ENCODE measurements at places on chromosomes 12 and 14.

DNA sequence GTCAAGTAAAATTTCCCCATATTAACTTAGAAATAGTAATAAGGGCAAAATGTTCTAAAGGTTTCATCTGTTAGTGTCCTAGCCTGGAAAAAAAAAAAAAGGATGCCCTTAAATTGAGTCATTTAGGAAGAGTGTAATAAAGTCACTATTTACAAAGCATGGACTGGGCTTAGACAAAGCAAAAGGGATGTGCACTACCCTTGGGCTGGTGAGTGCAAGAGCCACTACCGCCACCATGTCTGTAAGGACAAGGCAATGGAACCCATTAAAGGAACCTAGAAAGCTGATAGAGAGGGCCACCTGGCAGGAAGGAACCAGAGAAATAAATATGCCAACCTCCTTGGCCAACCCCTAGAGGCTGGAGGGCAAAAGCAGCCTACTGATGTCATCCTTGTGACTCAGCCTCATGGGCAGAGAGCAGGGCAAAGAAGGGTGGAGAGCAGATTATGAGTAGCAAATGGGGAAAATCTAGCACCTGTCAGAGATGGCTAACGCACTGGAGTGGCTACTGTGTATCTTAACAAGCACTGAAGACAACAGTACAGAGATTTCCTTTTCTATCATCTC, 59.5 kb upstream of the FUT8 start:
- no peak for DNase-seq

- DNase-seq, result no peak
These were observed 15.7 kb upstream of the ANO2 start for GRCh38 chr12:5960783-5961182.

DNA sequence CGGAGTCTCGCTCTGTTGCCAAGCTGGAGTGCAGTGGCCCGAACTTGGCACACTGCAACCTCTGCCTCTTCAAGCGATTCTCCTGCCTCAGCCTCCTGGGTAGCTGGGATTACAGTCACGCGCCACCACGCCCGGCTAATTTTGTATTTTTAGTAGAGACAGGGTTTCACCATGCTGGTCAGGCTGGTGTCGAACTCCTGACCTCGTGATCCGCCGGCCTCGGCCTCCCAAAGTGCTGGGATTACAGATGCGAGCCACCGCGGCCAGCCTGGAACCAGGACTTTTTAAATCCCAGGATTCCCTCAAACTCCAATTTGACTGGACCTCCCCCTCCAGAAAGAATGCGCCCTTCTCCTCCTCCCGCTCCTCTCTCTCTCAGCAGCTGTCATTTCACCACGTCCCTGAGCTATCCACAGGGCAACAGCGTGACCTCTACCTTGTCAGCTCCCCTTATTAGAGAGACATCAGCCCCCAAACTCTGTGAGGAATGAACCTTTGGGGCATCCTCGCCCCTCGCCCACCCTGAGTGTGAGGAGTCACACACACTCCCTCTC, 2.0 kb downstream of the ESYT1 start:
- DNase-seq, result no peak

GRCh38 chr12:74896186-74896585, 313.5 kb downstream of the KCNC2 start:
- no peak for DNase-seq

- no peak for DNase-seq
These were observed 784.0 kb upstream of the TMEM132C start for GRCh38 chr12:127482950-127483349.

GRCh38 chr12:1881301-1881700, 37.2 kb downstream of the CACNA2D4 start:
- DNase-seq, result no peak

DNA sequence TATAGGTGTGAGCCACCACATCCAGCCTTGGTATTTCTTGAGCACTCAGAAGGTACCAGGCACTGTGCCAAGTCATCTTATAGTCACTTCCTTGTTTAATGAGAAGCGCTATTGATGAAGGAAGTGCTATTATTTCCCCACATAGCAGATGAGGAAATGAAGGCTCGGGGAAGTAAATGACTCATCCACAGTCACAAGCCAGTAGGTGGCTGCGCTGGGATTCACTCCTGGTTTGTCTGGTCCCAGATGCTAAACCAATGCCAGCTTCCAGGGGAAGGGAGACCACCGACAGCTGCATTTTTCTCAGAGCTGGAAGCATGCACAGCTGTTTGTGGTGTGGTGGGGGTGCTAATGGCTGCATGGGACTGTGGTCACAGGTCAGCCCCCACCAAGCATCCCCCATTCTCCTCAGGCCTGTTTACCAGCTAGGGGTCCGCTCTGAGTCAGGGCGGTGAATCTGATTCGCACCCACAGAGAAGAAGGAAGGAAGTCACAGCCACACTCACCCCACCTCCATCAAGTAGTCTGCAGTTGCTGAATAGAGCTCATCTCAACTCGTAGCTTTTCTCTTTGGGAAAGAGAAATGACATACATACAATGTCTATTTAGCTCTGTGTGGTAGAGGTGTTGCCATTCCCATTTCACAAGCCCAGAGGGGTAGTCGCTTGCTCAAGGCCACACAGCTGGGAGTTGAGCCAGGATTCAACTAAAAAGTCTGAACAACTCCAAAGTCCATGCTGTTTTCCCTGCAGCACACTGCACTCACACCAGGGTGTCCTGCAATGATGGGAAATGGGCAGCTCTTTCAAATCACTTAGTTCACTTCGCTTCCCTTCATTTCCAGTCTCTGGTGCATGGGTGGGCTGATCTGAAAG, 6.3 kb upstream of the LTBP2 start:
- DNase-seq, result no peak

DNA sequence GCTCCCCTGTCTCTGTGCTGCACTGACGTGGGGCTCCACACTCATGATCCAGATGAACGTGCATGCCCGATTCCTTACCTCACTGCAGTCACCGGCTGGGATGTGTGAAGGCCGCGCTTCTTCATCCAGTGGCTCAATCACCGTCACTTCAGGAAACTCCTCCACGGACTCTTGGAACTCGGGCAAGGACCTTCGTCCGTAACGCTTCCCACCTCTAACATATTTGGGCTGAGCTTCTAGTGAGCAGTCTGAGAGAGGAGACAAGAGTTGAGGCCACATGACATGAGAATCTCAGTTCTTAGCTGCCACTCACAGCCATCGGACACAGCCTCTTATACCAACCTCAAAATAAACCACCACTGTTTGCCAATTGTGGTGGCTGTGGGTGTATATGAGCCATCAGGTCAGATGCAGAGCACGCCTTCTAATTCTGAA, 38.3 kb downstream of the NIN start:
- no peak for DNase-seq

DNA sequence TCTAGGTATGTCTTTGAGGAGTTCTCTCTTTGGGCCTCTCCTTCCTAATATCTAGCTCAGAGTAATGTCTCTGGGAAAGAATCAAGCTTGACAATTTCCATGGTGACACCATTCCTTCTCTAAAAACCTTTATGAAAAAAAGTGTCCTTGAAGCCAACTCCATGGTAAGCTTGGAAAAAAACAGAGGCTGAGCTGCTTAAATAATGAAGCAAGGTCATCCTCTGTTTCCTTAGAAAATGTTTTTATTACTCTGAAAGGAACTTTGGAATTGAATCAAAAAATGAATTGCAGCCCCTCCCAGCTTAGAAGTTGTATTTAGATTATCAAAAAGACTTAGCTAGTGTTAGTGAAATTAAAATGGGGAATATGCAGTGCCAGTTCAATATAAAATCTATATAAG, 166.1 kb upstream of the KITLG start:
- DNase-seq, result no peak

DNA sequence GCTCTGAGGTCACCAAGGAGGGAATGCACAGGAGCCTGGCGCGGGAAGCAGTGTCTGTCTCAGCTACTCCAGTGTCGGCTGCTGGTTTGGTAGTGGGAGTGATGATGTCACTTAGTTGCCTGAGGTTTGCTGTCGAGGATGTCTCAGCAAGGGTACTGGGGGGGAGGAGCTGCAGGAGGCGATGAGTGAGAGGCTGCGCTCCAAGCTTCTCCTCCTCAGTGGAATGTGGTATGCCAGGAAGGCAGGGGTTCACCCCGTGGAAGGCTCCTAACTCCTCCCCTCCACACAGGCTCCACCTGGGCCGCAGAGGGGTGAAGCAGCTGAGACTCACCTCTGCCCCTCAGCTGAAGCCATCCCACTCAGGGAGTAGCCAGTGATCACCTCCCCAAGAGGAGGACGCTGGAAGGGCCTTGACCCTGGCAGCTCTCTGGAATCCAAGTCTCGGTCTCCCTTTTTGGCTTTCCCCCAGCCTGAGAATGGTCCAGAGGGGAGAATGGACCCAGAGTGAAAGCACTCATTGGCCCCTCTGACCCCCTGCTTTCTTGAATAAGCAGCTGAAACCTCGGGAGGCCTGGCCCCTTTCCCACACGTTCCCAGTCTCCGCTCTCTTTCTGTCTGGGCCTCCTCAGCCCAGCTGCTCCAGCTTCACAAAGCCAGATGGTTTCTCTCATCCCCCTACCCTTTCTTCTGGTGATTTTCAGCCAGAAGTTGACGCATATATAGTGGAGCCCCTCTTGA, 178.9 kb upstream of the FKBP4 start:
- DNase-seq, result no peak

DNA sequence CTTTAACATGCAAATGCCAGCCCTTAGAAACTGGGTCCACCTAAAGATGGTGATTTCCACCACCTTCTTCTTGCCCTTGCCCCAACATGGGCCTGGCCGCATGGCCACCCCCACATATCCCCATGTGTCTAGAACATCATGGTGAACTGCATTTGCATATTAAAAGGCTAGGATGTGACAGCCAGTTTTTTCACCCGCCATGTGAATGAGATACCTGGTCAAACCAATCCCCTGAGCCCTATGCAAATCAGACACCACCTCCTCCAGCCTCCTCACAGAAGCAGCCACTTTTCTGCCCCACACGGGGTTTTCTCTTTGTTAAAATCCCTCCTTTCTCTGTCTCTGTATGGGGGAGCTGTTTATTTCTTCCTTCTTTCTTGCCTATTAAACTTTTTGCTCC, 1322.5 kb downstream of the FSCB start:
- no peak for DNase-seq

- no peak for DNase-seq
These were observed 334.4 kb upstream of the ATP2B1 start for GRCh38 chr12:90042920-90043641.

DNA sequence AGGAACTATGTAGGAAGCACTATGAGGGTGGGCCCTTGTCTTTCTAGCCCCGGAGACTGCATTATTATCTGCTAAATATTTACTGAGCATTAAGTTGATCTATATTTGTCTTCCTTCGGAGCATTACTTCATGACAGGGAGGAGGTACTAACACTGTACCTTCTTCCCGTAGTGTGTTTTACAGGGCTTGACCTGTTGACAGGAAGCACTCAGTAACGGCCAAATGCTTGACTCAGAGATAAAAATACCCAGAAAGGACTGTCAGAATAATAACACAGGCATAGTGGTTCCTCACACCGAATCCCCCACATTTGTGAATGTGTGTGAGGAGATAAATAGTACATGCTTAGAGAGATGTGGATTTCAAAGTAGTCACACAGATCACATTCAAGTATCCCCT, 466.6 kb downstream of the EGLN3 start:
- DNase-seq, result no peak

DNA sequence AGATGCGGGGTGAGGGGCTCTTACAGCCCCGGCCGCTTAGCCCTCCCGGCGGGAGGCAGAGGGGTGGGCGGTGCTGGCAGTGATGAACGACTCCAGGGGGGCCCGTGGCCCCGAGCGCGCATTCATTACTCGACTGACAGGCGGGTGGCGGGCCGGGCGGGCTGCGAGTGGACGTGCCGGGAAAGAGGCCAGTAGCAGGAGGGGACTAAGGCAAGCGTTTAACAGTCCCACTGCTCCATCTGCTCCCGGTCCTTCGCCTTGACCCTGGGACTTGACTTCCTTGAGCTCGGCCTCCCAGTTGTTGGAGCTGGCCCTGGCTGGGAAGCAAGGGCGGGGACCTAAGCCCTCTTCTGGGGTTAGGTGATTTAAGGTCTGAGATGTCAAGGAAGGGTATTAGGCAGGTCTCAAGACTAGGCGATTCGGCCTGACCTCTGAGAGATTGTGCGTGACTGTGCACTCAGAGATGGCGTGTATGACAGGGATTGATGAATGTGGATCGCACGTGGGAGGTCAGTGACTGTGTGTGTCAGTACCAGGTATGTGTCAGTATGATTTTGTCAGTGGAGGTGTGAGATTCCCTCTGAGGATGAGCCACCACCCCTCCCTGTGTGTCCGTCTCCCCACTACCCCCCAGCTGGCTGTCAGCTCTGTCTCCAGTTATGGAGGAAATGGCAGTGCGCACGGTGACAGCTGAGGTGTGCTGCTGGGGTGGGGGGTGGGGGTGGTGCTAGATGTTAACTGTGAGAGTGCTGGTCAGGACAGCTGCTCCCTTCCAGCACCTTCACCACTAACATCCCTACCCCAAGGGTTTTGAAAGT, 3.6 kb upstream of the DNAJC22 start:
- no peak for DNase-seq

- DNase-seq, result no peak
These were observed 769.5 kb upstream of the NOVA1 start for GRCh38 chr14:27367345-27367744.

GRCh38 chr14:70698288-70698687, 56.6 kb downstream of the TTC9 start:
- no peak for DNase-seq

DNA sequence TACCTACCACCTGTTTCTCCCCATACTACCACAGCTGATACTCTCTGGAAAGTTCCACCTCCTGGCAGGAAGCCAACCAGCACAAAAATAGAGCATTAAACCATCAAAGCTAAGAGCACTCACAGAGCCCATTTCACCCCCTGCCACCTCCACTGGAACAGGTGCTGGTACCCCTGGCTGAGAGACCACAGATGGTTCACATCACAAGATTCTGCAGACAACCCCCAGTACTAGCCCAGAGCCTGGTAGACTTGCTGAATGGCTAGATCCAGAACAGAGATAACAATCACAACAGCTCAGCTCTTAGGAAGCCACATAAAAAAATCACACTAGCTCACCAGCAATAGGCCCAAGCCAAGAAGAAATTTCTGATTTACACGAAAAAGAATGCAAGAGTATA, 855.2 kb downstream of the FSCB start:
- no peak for DNase-seq

DNA sequence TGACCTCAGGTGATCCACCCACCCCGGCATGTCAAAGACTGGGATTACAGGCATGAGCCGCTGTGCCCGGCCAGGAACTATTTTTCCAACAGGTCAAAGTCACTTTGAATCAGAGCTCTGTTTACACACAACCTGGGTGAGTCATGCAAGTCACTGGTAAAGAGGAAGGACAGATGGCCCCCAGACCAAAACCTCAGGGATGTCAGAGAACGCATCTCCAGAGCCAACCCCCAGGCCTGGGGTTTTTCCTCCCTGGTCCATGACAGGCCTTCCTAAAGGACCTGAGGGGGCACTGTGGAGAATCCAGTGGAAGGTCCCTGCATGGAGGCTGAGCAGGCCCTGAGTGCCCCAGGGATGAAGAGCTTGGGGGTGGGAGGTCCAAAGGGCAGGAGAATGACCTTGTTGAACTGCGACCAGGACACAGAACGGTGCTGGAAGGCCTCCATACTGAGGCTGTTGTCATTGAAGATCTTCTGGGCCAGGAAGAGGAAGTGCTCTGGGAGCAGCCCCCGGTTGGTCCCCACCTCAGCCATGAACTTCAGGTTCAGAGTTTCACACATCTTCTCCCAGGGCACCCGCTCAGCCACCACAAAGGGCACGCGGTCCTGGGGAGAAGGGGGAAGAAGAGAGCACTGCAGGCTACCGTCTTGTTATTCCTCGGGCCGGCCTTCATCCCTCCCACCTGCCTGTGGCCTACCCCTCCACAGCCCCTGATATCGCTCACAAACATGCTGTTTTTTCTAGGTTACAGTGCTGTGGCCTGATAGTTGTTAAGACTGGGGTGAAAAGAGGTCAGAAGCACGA, 9.1 kb downstream of the STAT6 start:
- no peak for DNase-seq

Measured in activated gamma-delta T cell (primary cell).